ENCODE measurements at places on chromosomes 1 and 21.

DNA sequence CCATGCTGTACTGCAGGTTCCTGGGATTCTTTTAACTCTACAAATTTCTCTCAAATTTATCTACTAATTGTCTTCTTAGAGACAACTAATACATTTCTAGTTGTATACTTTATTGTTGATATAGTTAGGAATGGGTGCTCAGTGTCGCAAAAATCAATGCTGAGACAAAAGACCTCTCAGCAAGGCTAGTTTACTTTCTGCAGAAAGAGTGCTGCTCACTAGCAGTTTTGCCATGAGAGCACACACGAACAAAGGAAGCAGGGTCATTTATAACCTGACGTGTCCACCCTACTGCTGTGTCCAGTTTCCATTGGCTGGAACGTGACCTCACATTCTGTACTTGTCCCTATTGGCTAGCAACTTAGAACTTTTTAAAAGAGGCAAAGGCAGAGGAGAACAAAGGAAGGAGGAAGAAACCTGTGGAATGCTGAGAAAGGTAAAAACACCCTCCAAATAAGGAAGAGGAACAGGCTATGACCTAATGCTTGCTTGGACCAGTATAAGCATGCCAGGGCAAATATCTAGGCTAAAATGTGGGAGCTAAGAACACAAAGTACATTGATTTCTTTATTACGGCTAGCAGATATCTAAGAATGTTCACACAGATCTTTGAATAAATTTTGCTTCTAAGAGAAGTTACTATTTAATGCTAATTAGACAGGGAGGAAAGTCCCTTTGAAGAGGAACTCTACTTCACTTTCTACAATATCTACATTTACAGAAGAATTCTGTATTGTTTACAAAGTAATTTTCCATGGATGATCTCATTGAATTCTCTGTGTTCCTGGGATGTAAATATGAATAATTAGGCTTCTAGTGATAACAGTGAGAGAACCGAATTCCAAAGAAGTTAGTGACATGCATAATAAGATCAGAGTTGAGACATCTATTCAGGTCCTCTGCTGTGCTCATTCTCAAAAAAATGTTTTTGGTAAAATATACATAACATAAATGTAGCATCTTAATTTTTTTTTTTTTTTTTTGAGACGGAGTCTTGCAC, 86.0 kb upstream of the MAP10 start:
- DNase-seq = no peak

- no peak for DNase-seq
Observed at GRCh38 chr21:46038341-46038829, 56.8 kb downstream of the COL6A1 start.

DNA sequence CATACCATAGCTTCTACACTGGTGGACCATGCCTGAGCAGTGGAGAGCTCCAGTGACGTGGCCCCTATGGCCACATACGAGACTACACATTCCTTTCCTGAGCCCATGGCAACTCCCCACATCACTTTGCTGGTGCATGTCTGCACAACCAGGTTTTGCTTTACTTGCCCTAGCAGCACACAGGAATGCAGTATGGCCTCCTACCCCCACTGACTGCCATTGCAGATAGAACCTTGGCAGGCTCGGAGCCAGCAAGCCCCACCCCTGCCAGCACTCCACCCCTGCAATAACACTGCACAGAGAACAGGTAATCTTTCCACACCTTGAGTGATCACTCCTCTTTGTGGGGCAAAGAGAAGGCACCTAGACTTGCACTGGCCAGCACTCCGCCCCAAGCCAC, 531.9 kb upstream of the CAMK1G start:
- DNase-seq = no peak

- DNase-seq = no peak
Observed at GRCh38 chr1:205812271-205812877, 624 bp downstream of the SLC41A1 start.

GRCh38 chr1:221217029-221217428, 337.8 kb downstream of the HLX start:
- DNase-seq = no peak
